ENCODE measurements at places on chromosomes 12 and 14.
A peak's percentile ranks its signal among the peaks of the same experiment; 100 is the strongest.

- DNase-seq: no peak
These were observed 4.4 kb downstream of the PSMA6 start for GRCh38 chr14:35296545-35296944.

- DNase-seq: no peak
These were observed 45.0 kb downstream of the SLC6A12 start for GRCh38 chr12:168763-169525.

DNA sequence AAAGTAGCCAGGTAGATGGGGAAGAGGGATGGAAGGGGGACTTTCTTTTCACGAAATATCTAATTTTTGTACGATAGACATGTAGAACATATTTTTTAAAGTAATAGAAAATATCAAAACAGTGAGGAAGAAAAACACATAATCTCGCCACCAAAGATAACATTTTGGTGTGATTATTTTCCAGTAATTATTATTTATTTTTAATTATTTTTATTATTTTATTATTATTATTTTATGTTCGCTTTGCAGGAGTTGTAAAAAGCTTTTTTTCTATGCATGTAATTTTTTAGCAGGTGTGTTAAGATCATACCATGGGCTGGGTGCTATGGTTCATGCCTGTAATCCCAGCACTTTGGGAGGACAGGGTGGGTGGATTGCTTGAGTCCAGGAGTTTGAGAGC is 85.6 kb upstream of the CCND2 start:
- DNase-seq: no peak

GRCh38 chr12:95224202-95225170 is 6.9 kb downstream of the VEZT start:
- no peak for DNase-seq

- no peak for DNase-seq
These were observed 43.8 kb downstream of the ANO6 start for GRCh38 chr12:45259675-45260074.

DNA sequence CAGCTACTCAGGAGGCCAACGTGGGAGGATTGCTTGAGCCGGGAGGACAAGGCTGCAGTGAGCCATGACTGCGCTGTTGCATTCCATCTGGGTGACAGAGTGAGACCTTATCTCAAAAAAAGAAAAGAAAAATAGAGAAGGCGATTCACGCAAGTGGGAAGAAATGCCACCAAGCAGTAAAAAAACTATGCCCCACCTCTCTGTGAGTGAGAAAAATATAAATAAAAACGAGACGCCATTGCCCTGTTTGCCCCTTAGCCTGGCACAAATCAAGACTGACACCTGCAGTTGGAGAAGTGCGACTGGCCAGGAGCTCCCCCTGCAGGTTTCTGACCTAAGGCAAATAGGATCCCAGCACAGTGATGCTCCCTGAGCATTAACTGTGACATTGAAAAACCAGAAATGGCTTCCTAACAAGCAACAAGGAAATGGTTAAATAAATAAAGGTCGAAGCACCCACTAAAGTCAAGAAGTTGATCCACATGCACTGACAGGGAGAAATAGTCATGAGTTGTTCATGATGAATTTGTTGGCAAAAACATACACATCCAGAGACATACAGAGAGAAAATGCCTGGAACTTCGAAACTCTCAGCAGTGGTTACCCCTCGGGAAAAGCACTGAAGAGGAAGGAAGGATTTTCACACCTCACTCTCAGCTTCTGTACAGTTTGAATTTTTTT is 21.1 kb downstream of the GSC start:
- no peak for DNase-seq

DNA sequence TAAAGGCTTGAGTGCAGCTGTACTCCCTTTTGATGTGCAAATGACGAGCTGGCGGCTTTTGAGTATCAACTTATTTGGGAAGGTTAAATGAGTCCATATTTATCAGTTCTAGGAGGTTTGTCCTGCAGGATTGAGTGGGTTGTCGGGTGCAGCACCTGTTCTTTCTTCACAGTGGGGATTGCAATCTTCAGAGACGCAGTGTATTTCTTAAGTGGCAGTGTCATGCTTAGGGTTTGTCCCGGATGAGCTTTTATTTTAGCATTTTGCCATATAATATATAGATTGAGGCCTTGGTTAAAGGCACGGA is 1.2 kb downstream of the FUT8 start:
- no peak for DNase-seq

DNA sequence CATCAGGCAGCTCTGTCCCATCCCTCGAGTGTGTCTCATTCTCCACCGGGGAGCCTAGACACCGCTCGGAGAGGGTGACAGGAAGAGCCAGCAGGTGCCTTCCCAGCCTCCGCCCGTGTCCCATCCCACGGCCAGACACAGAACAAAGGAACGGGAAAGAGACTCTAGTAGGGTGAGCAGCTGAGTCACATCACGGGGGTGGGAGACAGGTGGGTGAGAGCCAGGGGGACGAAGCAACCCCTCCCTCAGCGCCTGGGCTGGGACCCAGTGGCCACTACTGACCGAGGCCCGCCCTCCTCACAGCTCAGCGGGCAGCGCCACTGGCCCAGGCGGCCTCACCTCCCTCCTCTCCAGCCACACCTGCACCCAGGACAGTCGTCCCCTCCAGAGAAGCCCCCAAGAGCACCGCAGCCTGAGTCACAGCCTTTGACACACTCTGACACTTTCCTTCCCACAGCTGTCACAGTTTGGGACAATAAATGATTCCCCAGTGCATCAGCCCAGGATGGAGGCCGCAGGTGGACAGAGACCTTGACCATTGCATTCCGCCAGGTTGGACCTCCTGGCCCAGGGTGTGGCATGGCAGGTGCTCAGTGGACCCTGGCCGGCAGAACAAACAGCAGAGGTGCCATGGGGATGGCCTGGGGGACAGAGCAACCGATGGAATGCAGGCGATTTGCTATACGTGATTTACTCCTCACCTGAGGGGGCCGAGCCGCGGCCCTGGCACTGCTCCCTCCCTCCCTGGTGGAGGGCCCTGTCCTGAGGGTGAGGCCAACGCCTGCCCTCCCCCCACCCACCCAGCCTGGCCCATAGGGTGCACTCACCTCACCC is 45.4 kb upstream of the GALNT9 start:
- no peak for DNase-seq

DNA sequence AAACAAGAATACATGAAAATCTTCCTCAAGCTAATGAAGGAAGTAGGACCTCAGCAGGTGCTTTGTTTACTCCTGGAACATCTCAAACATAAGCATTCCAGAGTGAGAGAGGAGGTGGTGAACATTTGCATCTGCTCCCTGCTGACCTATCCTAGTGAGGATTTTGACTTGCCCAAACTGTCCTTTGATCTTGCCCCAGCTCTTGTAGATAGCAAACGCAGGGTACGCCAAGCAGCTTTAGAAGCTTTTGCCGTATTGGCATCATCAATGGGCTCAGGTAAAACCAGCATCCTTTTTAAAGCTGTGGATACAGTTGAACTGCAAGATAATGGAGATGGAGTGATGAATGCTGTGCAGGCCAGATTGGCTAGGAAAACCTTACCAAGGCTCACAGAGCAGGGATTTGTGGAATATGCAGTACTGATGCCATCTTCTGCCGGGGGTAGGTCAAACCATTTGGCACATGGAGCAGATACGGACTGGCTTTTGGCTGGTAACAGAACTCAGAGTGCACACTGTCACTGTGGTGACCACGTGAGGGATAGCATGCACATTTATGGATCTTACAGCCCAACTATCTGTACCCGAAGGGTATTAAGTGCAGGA is 1.9 kb downstream of the TOGARAM1 start:
- no peak for DNase-seq

DNA sequence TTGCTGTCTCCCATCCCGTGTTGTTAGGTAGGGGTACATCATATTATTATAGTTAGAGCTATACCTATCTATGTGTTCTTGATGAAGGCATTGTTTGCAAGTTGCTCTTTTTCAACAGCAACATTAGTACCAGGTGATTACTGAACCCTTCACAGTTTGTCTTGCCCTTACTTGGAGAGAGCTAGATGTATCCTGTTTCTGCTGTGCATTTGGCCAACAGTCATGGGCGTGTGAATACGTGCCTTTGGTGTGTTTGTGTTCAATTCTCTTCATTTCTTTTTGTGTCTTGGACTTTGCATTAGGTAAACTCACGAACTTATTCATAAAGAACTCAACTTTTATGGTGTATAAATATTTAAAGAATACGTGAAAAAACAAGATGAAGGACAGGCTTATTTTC is 14.3 kb downstream of the ARF6 start:
- no peak for DNase-seq

DNA sequence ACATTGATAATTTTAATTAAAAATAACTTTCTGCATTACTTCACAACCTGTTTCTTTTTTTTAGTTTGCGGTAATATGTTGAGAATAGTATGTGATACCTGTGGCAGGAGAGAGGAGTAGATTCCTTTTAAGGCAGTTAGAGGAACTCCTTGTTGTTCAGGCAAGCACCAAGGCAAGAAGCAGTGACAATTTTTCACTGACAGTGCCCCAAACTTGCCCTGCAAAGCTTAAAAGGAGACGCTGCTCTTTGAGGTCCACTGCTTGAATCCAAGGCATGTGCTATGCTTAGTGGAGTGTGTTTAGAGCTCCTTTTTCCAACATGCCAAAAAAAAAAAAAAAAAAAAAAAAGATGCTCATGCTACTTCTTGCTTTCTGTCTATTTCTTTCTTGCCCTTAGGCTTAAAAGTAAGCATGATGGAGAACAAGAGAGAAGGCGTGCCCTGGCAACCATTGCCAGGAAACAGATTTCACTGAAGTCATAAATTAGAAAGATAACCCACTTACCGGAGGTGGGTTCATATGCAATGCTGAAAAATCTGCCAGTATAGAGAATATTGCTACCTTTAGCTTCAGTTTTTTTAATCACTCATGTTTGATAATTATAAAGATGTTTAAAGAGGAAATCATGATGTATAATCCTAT is 58.3 kb upstream of the DYRK2 start:
- no peak for DNase-seq

DNA sequence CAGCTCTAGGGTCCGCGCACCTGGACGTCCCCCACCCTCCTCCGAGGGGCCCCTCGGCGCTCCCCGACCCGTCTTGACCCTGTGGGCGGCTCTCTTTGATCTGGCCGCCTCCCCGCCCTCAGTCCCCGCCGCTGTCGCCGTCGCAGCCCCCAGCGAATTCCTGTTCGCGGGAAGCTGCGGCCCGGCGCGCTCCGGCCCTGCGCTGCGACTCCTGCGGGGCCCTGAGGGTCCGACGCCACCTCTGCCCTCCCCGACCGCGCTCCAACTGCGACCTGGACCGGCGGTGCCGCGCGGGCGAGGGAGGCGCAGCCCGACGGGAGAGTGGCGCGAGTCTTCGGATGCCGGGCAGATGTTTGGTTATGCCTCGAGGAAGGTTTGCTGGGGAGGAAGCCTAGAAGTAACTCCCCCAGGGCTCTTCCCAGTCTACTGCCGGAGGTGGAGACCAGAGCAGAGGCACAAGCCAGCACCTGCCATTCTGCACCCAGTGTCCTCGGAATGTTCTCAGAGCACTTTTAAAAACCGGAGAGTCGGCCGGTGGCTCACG is 440 bp upstream of the ISM2 start:
- no peak for DNase-seq

DNA sequence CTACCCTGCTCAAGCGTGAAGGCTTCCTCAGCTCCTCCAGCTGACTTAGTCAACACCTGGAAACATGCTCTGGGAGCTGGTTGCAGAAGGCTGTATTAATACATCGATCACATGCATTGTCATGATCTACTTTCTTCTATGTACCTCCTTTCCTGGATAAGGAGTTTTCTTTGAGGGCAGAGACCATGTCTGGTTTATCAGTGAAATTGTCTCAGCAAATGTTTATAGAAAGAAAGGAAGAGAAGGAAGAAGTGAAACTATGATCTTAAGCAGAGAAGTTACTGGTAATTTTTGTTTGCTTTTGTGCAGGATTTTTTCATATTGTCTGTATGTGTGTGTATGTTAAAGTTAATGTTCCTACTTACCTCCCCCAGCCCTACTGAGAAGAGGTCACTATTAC is 4.5 kb downstream of the DYRK4 start:
- no peak for DNase-seq

GRCh38 chr12:109421355-109422087 is 55.6 kb downstream of the KCTD10 start:
- no peak for DNase-seq

GRCh38 chr12:51124504-51124903 is 41.1 kb upstream of the CSRNP2 start:
- DNase-seq: no peak

DNA sequence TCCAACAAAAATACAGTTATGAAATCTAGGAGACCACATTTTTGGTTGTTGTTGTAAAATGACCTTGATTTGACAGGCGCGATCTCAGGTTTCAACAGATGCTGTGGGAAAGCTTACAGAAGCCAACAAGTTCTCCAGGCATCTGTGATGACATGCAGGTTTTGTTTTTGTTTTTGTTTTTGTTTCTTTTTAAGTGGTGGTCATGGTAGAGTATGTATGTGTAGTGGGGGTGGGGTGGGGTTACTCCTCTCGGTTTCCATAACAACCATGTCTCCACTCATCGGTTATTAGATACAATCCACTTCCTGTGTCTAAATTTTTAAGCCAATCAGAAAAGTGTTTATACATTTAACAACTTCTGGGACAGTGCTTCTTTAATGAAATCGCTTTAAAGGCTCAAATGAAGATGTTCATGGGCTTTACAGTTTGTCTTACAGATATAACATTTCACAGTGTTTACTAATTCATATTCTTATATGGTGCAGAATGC is 199.9 kb upstream of the FOXN3 start:
- DNase-seq: peak; percentile 47

Measured in femur (tissue), 1 donor.